Breast epithelium (tissue), 4 donors: ENCODE measurements at places on chromosomes 11 and 22. TPM values are rescaled to one million over a fixed set of nuclear protein-coding genes. Genes with fewer than 3 reads are reported as not detected.

DNA sequence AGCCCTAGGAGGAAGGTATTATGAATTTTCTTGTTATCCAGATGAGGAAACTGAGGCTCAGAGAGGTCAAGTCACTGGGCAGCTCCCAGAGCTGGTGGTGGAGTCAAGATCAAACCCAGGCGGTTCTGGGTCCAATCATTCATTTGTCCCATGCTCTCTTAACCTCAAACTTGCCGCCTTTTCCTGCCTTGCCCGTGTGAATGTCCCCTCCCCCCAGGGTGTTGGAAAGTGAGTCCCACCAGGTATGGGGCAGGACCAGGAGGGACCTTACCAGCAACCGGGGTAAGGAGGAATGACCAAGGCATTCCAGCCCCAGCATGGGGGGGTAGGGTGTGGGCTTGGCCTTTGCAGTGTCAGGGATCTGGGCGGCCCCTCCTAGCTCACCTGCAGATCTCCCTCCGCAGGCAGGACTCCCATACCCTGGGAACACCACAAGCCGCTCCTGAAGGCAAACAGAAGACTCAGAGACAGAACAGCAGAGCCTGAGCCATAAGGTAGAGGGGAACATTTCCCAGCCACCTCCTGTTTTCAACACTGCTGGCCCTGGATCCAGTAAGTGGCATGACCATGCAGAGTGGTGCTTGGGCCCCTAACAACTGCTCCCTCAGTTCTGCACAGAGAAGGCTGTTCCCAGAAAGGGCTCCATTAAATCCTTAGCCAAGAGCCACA lies 41.2 kb upstream of the SYT7 start:
- no peaks in the 10 kb centered on the region for H3K36me3 ChIP-seq
- H3K27me3 ChIP-seq = no peaks in the 10 kb centered on the region
- no peak for DNase-seq
- H3K4me1 ChIP-seq = no peaks in the 10 kb centered on the region
- H3K27ac ChIP-seq = no peak overlapping the region
- no peak overlapping the region for H3K4me3 ChIP-seq

GRCh38 chr22:32720924-32721323 lies 80.6 kb upstream of the TIMP3 start:
- no peaks in the 10 kb centered on the region for H3K4me1 ChIP-seq
- H3K27me3 ChIP-seq = no peaks in the 10 kb centered on the region
- H3K36me3 ChIP-seq = no peaks in the 10 kb centered on the region
- DNase-seq = no peak

DNA sequence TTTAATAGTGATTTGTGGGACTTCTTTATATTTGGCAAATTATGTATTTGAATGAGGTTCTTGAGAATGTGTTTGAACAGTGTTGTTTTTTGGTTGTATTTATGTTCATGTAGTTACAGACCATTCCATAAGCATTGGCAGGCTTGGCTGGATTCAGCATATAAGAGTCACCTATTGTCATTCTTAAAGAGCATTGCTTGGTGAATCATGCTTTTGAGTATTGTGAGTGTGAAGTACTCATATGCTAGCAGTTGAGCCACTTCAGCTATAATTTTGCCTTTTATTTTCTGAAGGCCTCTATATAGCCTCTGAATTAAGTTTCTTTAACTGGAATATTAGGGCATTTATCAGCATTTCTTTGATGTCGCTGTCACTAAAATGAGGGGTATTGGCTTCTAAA lies 110.0 kb upstream of the GAL start:
- no peaks in the 10 kb centered on the region for H3K4me1 ChIP-seq
- no peak overlapping the region for H3K4me3 ChIP-seq
- no peaks in the 10 kb centered on the region for H3K27me3 ChIP-seq
- no peaks in the 10 kb centered on the region for H3K36me3 ChIP-seq
- no peak for DNase-seq

Gene CSNK2A3
- total RNA-seq = 2.6 TPM

DNA sequence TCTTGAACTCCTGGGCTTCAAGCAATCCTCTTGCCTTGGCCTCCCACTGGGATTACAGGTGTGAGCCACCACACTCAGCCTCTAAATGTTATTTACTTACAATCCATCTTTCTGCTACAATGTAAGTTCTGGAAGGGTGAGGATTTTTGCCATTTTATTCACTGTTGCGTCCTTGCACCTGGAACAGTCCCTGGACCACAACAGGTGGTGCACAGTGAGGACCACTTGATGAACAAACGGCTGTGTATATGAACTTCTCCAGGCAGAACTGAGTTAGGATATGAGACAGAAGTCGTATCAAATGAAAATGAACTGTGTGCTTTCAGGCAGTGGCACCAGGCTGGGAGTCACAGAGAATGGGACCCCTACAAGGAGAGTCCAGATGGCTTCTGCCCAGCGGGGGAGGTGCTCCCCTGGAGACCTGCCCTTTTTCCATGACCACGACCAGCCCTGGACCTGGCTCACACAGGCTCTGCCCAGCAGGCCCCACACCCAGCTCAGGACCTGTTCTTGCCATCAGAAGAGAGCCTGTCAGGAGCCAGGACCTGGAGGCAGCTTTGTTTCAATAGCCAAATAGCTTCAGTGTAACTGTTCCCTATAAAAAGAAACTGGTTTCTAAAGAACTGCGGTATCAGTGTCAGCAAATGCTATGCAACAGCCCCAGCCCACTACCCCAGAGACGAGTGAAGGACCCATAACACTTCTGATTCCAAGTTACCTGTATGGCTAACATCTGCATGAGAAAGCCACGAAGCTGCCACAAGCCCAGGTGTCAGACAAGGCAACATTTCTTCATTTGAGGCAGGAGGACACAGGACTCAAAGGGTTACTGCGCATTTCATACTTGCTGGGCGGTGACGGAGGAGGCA lies 104.9 kb downstream of the MICAL3 start:
- no peak overlapping the region for H3K4me3 ChIP-seq
- peak overlapping the region; percentile 82 for H3K27ac ChIP-seq
- H3K27me3 ChIP-seq = no peaks in the 10 kb centered on the region
- H3K4me1 ChIP-seq = peaks cover 14% of the 10 kb centered on the region
- no peaks in the 10 kb centered on the region for H3K36me3 ChIP-seq
